ENCODE measurements at places on chromosomes 4 and X.

DNA sequence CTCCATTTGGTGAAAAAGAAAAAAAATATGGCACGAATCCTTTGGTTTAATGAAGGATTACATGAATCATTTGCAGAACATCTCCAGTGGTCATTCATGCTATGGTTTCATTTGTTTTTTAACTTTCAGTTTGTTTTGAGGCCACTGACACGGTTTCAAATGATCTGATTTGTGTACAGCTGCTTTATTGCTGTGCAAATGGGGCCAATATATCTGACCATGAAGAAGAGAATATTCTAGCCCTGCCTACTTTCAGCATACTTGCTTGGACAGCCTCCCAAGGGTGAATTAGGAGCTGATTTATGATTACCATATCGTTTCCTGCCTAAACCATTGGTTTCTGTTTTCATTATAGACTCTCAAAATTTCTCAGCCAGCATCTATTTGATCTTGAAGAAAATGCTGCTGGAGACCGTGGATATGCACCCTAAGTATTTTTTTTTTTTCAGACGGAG lies 30.7 kb downstream of the SPARCL1 start:
- DNase-seq, result no peak

DNA sequence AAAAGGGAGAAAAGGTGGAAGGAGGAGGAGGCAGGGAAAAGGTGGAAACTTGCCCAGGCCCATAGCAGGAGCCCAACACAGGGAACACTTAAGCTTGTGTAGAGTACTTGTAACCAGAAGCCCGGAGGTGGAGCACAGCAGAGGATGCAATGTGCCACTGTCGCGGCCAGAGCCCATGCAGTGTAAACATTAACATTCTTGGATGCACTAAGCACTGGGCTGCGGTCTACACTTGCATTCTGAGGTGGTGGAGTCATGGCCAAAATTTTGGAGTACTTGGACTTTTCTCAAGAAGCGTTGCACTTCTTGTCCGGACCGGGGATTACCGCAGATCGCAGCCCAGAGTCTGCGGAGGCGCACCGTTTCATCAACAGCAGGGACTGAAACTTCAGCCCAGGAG lies 4.5 kb upstream of the RHOXF1 start:
- DNase-seq, result no peak

DNA sequence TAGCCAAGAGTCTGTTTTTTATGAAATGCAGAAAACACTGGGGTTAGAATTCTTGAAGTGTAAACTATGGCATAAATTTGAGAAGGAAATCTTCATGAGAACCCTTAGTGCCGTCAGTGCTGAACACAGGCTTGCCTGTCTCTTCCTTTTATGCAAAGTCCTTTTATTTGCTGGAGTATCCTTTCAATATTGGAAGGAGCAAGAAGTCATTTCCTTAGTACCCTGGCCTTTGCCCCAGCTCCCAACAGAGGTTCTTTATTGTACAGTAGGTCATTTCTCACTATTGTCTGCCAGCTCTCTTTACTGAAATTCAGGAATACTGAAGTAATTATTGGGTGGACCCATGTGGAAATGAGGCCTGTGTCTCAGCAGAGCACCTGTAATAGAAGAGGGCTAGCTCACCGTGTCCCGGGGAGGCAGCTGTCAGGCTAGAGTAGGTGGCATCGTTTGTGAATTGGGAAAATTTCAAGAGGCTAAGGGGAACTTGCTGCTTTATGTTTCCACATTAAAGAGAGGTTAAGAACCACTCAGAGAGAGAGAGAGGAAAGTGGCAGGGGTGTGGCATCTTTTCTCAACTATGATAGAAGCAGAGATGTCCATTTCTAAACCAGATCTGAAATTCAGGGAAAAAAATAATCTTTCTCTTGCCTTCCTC lies 8.7 kb downstream of the FHDC1 start:
- no peak for DNase-seq

DNA sequence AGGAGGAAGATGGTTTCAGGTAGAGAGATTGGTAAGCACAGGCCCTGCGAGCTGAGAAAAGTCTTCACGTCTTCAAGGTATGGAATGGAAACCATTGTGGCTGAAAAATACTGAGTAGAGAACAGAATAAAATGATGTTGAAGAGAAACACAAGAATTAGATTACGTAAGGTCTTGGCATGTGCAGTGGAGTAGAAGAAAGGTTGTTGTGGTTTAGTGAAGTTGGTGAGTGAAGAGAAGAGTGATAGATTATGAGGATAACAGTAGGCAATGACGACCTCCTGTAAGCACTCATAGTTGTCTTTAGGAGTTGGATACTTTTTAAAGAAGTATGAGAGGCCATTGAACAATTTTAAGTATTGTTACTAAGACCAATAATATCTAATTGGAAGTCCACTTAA lies 642.6 kb downstream of the PCDH7 start:
- no peak for DNase-seq

- no peak for DNase-seq
These were observed 201.7 kb upstream of the ANK2 start for GRCh38 chr4:112847781-112848180.

DNA sequence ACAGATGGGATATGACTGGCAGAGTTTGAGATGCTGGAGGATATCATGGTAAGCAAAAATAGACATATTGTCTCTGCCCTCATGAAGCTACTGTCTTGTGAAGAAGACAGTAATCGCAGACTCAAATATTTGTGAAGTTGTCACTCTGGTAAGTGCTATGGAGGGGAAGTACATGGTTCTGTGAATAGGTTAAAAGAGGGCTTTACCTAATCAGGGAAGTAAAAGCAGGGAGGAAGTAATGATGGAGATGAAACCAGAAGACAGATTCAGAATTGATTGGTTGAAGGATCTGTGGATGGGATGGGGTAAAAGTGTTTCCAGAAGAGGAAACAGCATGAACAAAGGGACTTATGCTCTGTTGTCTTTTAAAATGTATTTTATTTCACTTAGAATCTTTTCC lies 19.3 kb upstream of the MAGED1 start:
- DNase-seq, result no peak

GRCh38 chrX:68929332-68930150 lies 100.7 kb downstream of the EFNB1 start:
- DNase-seq, result no peak

DNA sequence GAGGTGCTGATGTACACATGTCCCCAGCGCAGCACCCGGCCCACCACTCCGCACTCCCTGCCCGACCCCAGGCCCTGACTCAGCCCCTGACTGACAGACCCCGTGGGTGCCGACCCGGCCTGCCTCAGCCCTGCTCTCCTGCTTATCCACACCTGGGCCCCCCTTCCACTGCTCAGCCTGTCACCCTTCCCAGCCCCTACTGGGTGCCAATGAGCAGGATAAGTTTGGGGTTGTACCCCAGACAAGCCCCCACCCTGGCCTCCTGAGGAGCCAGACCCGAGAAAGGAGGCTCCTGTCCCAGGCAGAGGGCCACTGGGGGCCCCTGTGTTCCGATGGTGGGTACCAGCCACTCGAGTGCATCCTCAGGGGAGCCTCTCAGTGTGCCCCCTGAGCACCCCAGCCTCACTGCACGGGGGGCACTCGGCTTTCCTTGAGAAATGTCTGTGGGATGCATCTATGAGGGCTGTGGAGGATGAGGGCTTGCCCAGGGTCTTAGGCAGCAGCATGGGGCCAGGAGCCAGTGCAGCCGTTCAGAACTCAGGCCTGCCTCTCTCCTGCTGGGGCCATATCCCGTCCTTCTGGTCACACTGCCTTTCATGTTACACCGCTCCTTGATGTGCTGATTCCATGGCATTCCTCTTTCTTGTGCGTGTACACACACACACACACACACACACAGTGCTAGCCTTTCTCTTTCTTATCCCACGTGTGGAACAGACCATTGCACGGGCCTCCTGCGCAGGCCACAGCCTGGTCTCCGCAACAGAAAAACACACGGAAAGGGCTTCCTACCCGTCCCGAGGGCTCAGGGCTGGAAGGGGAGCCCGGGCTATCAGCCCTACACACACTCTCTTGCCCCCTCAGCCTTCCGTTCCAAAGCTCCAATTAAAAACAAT lies 220.1 kb upstream of the PSAPL1 start:
- no peak for DNase-seq

DNA sequence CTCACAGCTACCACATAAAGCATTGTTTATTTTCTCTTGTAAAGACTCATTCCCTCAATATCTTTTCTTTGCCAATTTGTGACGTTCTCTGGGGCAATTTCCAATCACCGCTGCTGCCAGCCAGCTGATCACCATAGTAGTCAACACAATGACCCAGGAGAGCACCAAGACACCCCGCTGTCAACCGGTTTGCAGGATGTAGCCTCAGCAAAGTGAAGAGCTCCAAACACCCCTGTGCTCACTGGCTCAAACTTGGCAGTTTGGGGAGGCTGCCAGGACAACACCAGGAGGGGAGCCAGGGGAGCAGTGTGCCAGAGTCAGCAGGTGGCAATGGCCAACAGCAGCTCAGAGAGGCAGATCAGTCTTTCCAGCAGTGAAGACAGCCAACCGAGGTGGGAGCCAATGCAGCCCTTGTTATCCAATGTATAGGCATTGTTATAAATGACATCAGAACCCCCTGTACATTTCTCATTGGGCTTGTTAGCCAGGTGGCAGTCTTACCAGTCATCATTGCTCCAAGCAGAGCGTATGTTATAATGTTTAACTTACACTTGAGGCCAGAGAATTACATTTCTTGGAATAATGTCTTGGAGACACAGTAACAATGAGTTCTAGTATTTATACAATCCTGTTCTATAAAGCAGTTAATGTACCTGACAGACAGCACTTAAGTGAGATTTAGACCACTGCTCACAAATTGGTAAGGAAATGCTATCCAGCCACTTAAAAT lies 274.9 kb upstream of the GK2 start:
- DNase-seq, result no peak

GRCh38 chr4:70236125-70236524 lies 6.3 kb upstream of the CSN3 start:
- DNase-seq, result no peak

DNA sequence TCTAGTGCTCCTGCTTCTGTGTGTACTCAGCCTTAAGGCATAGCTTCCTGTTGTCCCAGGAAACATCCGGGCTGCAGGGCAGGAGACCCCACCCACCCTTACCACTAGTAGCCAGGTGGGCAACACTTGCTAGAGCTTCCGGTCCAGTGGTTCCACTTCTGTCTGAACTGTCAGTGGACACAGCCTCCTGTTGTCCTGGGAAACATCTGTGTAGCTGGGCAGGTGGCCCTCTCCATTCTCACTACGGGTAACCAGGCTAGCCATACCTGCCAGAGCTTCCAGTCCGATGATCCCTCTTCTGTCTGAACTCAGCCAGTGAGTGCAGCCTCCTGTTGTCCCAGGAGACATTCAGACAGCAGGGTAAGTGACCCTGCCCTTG lies 372.2 kb downstream of the INPP4B start:
- DNase-seq, result no peak

Measured in stimulated activated CD8-positive, alpha-beta memory T cell treated with anti-CD3 and anti-CD28 coated beads, Interleukin-4, amount 100 ng/mL, for 1 hour (primary cell).